Natural killer cell treated with Interleukin-12 subunit alpha and Interleukin-12 subunit beta and Interleukin-15 and Interleukin-18, amount 100 ng/mL, for 72 hours (primary cell): ENCODE measurements at places on chromosomes 5 and 9.

DNA sequence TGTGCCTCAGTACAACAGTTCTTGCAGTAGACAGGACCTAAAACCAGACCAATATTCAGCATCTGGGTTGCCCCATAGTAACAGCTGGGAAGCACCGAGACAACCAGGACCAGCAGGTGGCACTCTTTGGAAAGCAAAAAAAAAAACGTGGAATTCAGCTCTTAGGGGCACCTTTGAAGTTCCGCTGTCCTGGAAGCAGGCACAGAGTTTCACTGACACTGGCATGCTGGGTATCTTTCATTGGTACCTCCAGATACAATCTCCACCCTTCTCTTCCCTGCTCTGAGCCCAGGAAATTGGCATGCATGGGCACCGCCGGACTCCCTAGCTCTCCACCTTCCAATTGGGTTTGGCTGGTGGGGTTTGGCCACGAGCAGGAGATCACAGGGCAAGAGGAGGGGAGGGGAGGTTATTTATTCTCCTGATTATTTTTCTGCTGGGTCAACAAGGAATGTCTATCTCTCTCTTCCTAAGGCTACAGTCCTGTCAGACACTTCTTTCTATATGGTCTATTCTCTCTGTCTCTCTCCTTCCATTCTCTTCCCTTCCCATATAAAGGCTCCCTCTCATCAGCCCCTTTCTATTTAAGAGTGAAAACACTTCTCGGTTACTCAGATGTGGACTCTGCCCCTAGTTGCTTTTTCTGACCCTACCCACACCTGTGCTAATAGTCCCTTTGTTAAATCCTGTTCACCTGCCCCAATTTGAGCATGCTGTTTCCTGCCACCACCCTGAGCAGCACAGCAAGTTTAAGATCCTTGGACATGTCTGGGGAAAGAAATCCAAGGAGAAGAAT lies 1.9 kb upstream of the IDNK start:
- no peak overlapping the region for H3K4me3 ChIP-seq
- H3K36me3 ChIP-seq = no peaks in the 10 kb centered on the region
- H3K4me1 ChIP-seq = peaks cover 23% of the 10 kb centered on the region

DNA sequence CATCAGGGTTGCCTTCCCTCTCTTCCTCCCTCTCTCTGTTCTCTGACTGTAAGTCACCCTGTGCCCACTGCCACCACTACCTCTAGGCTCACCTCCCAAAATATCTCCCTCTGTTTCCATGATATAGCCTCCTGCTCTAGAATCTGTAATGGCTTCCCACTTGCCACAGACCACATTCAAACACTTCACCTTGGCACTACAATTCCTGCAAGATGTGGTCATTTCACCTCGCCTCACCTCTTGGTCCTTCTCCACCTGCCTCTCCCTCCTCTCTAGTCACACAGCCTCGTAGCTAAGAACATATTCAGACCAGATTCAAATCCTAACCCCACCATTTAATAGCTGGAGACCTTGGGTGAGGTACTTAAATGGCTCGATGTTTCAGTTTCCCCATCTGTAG lies 56.9 kb downstream of the SERINC5 start:
- DNase-seq = peak; percentile 13
- no peak overlapping the region for H3K27ac ChIP-seq
- H3K36me3 ChIP-seq = no peaks in the 10 kb centered on the region
- no peaks in the 10 kb centered on the region for H3K27me3 ChIP-seq
- H3K4me3 ChIP-seq = no peak overlapping the region

DNA sequence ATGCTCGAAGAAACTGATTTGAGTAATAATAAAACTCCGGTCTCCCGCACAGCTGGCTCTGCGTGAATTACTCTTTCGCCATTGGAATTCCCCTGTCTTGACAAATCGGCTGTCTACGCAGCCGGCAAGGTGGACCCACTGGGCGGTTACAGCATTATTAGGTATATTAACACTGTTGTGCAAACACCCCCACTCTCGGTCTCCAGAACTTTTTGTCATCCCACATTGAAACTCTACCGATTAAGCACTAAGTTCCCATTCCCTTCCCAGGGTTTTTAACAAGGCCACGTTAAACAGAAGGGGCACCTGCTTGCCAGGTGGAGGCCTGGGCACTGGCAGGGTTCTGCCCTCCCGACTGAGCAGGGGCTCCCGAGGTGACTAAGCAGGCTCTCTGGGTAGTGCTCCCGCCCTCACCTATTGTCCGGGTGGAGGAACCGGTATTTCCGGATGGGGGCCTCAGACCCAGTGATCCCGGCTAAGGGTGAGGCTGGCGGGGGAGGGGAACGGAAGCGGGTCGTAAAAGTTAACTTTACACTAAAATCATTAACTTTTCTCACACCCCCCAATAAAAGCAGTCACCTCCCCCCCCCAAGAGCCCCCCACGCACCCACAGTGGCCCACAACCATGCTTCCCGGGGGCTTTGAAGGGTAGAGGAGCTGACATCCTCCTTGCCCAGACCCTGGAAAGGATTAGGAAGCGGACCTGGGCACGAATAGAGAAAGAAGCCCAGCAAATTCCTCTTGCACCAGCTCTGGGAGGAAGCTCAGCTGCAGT lies 53.5 kb upstream of the TJP2 start:
- no peak for DNase-seq
- no peak overlapping the region for H3K27ac ChIP-seq
- H3K36me3 ChIP-seq = no peaks in the 10 kb centered on the region
- peak overlapping the region; percentile 87 for H3K4me3 ChIP-seq
- no peaks in the 10 kb centered on the region for H3K27me3 ChIP-seq

GRCh38 chr5:28329176-28329575 lies 1290.8 kb upstream of the CDH9 start:
- peaks cover 19% of the 10 kb centered on the region for H3K36me3 ChIP-seq
- no peaks in the 10 kb centered on the region for H3K27me3 ChIP-seq
- no peak overlapping the region for H3K4me3 ChIP-seq
- H3K4me1 ChIP-seq = no peaks in the 10 kb centered on the region
- DNase-seq = no peak
- H3K27ac ChIP-seq = no peak overlapping the region

GRCh38 chr5:32435383-32435782 lies 9.2 kb downstream of the ZFR start:
- H3K4me1 ChIP-seq = peaks cover 17% of the 10 kb centered on the region
- no peak overlapping the region for H3K4me3 ChIP-seq
- H3K27me3 ChIP-seq = no peaks in the 10 kb centered on the region
- no peak for DNase-seq
- no peaks in the 10 kb centered on the region for H3K36me3 ChIP-seq

GRCh38 chr5:143986516-143987212 lies 174.7 kb downstream of the HMHB1 start:
- H3K4me1 ChIP-seq = peaks cover 5% of the 10 kb centered on the region
- H3K27me3 ChIP-seq = peaks cover 28% of the 10 kb centered on the region
- H3K36me3 ChIP-seq = no peaks in the 10 kb centered on the region
- no peak overlapping the region for H3K4me3 ChIP-seq
- no peak overlapping the region for H3K27ac ChIP-seq
- no peak for DNase-seq

- no peaks in the 10 kb centered on the region for H3K4me1 ChIP-seq
- H3K36me3 ChIP-seq = no peaks in the 10 kb centered on the region
- H3K27me3 ChIP-seq = no peaks in the 10 kb centered on the region
- no peak overlapping the region for H3K4me3 ChIP-seq
- DNase-seq = no peak
- H3K27ac ChIP-seq = no peak overlapping the region
These were observed 567.2 kb downstream of the PTPRD start for GRCh38 chr9:10045598-10045997.

DNA sequence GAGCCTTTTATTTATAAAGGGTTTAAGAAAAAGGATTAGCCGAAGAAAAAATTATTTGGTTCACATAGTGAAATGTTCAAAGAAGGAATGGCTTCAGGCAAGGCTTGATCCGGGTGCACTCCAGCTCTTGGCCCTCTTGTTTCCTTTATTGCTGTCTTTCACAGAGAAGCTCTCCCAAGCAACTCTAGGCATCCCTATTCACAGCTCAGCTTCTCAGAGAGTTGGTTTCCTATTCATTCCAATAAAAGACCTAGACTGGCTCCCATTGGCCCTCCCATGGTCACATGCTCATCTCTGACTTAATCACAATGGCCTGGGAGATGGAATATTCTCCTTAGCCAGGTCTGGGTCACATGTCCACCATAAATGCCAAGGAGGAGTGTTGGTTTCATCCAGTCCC lies 9.4 kb upstream of the FGFR4 start:
- no peak overlapping the region for H3K27ac ChIP-seq
- H3K27me3 ChIP-seq = no peaks in the 10 kb centered on the region
- no peak for DNase-seq
- H3K4me3 ChIP-seq = no peak overlapping the region
